Activated T-cell treated with anti-CD3 and anti-CD28 coated beads for 48 hours (primary cell): ENCODE measurements at places on chromosomes 2 and 18.

DNA sequence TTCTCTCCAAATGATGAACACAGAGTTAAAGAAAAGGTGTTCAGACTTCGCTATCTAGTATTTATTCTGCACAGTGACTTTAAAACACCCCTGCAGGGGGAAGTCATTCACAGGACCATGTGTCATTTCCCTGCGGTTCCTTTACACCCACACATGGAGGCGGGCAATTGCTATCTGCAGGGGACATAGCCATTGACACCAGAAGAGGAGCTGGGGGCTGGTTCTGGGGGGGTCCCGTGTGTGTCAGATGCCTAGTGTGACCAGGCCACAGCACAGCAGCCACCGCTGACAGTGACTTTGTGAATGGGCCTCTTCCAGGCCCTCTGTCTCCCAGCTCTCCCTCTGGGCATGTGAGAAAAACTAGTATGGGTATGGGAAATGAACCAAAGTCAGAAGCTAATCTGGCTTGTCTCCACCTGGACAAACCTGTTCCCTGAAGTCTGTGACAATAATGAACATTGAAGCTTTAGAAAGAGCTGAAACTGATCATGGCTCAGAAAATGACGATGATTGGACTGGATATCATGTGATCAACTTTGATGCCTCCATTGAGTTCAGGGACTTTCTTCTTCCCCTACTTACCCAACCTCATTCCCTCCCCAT lies 7.5 kb upstream of the GBX2 start:
- no peak for DNase-seq

DNA sequence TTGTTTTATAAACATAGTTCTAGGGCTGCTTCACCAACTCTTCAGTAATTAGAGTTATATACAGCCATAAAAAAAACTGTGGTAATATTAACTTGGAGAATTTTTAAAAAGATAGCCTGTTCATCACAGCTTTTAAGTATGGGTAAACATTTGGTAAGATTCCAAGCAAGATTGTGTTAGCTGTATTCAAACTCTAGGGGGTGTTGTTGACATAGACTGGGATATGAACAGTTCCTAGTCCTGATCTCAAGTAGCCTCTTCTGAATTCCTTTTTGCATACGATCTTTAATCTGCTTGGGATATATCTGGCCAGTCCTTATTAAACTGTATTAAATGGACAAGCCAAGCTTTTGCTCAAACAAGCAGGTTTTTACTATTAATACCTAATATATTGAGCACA lies 13.4 kb downstream of the NOP58 start:
- DNase-seq, result no peak

DNA sequence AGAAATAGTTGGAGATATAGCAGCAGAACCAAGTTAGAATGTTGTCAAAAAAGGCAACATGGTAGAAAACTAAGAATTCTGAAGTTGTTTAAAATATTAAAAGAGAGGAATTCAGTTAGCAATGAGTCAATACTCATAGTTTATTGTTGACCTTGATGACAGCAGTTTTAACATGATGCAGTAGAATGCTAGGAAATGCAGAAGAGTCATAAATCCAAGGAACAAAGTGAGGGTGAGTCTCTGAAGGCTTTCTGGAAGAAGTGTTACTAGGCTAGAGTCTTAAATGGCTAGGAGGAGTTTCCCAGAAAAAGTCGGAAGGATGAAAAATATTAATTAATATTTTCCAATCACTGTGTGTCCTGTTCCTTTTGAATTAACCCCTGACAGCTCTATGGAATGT lies 807.3 kb downstream of the TSN start:
- no peak for DNase-seq

DNA sequence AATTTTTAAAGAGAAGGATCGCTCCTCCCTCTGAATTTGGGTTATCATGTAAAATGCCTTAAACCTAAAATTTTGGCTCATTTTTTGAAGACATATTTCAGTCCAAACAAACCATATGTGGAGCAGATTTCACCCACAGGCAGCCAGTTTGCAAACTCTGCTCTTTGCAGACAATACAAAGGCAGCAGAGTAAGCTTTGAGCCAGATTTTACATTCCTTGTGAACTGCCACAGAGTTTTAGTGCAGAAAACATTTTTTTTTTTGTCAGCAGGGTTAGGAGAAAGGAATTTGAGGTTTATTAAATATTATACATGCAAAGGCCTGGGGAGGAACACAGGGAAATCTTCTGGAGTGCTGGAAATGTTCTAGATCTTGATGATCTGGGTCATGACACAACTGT lies 171.9 kb upstream of the FN1 start:
- no peak for DNase-seq

DNA sequence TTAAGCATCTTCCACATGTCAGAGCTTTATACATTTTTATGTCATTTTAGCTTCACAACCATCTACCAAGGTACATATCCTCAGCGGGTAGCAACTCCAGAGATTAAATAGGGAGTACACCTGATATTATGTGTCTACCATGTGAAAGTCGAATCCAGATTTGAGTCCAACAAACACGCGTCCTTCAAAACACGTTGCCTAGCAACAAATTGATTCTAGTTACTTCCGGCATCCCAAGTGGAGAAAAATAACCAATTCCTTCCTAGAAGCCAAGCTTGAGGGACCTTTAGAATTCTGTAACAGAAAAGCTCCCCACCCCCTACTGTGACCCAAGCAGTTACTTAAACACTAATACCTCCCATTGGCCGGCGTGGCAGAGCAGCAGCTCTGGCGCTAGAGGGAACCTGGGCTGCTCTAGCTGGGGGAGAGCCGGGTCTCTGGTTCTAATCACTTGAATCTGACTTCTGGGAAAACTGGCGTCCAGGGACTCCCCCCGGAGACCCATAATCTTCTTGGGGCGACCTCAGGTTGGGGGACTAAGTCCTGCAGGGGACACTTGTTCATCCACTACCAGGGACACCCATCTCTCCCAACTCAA lies at the start of gene ERICH2:
Gene ERICH2, plus strand, starts transcription at position 371 of the 598 bp plus-strand sequence. CDS start 304 bp downstream, outside the sequence.
- DNase-seq, result peak; percentile 22

DNA sequence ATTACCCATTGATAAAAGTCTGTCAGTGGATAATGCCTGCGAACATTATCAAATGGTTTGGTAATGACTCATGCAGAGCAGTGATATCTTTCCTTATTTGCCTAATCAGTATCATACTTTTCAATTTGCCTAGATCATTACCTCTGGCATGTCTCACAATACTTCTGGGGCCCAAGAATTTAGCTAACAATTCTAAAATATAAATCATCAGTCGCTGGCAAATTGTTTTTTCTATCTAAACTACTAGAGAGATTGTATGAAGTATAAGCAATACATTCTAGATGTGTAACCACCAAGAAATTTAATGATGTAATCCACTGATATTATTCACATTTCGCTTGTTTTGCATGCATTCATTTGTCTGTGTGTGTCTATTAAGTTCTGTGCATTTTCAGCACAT lies 191.2 kb upstream of the CDH19 start:
- no peak for DNase-seq

GRCh38 chr2:151978709-151979108 lies 120.1 kb downstream of the CACNB4 start:
- DNase-seq, result no peak

GRCh38 chr2:201228912-201229290 lies 31.4 kb upstream of the CASP8 start:
- DNase-seq, result no peak

GRCh38 chr2:37168217-37168981 lies 11.6 kb upstream of the EIF2AK2 start:
- DNase-seq, result no peak

GRCh38 chr2:237471438-237472186 lies 15.4 kb upstream of the MLPH start:
- peak; percentile 36 for DNase-seq

- no peak for DNase-seq
Measured at GRCh38 chr2:187541086-187542085, 12.8 kb downstream of the TFPI start.

- no peak for DNase-seq
Measured at GRCh38 chr18:48080546-48080945, 150.1 kb upstream of the SMAD2 start.

DNA sequence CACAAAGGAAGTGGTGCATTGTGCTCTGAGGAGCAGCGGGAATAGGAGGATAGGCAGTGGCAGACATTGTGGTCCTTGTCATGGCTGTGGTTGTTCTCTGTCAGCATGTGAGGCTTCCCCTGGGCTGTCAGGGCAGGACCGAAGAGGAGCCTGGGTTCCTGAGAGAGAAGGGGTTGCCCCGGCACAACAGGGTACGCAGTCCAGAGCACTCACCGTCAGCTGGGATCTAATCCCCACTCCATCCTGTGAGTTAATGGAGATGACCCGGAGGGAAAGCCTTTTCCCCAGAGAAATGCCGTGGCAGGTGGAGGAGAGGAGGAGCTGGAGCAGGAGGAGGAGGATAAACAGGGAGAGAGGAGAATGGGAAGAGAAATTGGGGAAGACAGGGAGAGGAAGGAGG lies 396.7 kb upstream of the HS6ST1 start:
- DNase-seq, result no peak

- no peak for DNase-seq
Measured at GRCh38 chr18:39945076-39945475, 2010.0 kb upstream of the PIK3C3 start.

- DNase-seq, result no peak
Measured at GRCh38 chr2:151543876-151544275, 134.2 kb downstream of the RIF1 start.

GRCh38 chr2:84731185-84731584 lies 149.7 kb downstream of the TRABD2A start:
- no peak for DNase-seq

GRCh38 chr2:132009874-132010521 lies 151.8 kb downstream of the ANKRD30BL start:
- DNase-seq, result no peak

- no peak for DNase-seq
Measured at GRCh38 chr18:10036479-10036878, 122.7 kb downstream of the VAPA start.

- DNase-seq, result no peak
Measured at GRCh38 chr18:1370552-1370951, 465.9 kb downstream of the ADCYAP1 start.

DNA sequence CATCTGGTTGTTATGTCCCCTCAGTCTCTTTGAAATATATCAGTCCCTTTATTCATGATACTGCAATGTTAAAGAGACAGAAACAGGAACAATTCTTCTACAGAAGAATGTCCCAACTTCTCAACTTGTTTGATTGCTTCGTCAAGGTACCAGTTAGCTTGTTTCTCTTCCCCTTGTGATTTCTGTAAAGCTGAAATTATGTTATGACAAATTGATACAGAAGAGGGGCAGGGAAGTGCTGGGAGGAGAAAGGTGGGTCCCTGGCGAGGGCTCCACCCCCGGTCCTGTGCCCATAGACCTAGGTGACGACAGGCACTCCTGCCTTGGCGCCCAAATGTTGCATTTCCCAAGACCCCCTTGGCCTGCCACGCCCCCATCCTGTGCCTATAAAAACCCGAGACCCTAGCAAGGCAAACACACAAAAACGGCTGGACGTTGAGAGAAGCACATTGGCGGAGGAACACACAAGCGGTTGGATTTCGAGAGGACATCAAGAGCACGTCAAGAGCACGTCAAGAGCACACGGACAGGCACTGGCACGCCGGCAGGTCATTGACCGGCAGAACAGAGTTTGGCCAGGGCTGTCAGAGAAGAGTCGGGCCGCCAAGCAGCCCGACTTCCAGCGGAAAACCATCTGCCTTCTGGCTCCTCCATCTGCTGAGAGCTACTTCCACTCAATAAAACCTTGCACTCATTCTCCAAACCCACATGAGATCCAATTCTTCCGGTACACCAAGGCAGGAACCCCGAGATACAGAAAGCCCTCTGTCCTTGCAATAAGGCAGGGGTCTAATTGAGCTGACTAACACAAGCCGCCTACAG lies 11.5 kb upstream of the RTN4 start:
- DNase-seq, result no peak

DNA sequence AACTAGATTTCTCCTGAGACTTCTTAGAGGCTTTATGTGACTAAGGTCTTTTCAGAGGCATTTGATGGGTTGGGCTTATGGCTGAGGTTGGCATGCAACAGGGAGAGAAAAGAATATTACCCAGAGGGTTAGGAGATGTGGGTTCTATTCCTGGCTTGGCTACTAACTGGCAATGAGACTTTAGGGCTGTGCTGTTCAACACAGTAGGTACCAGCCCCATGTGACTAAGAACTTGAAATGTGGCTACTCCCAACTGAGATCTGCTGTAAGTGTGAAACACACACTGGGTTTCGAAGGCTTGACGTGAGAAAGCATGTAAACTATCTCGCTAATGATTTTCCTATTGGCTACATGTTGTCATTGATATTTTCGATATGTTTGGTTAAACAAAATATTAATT lies 324.9 kb upstream of the SLC14A2 start:
- no peak for DNase-seq

DNA sequence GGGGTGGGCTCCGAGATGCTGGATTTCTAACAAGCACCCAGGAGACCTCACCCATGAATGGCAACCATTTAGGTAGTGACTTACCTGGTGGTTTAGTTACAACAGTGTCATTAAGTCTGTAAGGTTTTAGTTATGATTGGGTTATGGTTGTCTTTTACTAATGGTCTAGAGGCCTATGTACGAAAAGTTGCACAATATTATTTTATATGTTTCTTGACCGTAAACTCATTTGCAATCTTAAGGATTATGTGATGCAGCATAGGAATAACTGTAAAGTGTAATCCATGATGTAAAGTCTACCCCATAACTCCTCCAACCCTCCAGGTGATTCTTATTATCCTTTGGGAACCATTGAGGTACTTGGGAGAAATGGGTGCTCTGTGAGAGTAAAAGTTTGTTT lies 155.4 kb upstream of the ZEB2 start:
- DNase-seq, result no peak
